ENCODE measurements at places on chromosomes 3 and 15.

- no peak for DNase-seq
These were observed 24.0 kb upstream of the AADAC start for GRCh38 chr3:151789853-151790463.

DNA sequence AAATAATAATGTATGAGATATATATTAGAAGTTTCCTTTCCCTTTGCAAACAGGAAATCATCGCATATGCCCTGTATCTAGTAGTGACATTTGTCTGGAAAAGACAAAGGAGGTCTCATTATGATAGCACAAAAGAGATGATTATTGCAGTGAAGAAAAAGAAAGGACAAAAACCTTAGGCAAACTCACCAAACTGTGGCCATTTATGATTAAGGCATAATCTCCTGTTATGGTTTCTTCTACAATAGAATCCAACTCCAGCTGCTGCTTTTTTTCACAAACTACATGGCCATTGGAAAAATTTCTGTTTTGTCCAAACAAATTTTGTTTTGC is 218.2 kb downstream of the ATP8B4 start:
- no peak for DNase-seq

DNA sequence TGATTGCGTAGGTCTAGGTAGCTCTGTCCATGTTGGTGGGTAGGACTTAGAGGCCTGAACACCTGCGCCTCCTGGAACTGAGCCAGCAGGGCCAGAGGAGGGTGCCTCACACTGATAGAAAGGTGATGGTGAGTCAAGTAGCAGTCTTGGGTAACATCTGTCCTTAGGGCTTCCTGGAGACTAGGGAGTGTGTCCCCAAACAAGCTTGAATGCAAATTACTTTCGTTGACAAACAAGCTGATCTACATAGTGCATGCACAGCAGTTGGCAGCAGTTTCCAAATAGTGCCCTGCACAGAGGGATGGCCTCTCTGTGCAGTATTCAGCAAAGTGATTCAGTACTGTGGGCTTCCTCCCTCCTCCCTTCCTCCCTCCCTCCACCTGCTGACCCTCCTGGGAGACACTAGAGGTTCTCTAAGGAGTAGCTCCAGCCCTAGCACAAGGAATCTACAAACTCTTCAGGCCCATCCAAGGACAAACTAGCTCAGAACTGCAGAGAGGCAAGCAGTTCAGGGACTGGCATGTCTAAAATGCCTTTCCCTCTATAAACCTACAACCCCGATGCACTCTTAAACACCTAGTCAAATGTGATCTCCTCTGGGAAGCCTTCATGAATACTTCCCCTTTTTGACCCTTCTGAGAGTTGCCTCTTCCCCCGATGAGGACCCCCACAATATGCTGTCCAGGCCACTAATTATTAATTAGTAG is 61.0 kb downstream of the TLE3 start:
- no peak for DNase-seq

GRCh38 chr3:31610700-31611275 is 78.1 kb downstream of the STT3B start:
- DNase-seq, result no peak

DNA sequence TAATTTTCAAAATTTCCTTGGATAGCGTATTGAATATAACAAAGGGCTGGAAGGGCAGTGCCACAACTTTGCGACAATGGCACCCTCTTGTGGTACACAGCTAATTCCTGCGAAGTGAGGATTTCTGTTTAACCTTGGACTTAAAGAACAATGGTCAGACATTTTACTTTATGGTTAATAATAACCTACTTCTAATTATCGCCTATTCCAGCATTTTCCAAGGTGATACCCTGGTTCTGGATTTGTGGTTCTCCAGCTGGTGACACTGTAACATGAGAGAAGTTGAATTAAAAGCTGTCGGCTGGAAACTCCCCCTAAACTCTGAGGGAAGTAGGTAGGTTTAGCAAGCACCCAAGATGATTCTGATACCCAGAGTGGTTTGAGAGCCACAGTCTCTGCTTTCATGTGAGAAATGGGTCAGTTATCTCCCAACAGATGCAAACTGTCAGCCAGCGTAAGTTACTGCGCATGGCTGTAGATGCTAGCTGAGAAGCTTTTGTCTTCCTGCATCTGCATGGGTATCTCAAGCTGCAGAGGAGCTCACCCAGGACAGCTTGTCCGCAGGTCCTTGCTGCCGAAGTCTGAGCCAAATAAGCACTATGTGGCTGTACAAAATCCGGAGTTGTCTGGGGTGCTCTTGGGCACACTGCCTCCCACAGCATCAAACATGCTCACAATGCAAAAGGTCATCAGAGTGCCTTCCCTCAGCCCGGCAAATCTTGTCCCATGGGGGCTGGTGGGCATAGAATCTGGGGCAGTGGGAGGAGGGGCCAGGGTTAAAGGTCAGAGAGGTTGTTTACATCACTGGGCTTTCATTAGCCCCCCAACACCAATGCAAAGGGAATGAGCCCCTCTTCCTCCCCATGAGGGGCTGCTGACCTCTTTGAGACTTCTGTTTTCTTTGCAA is 6.6 kb upstream of the CHSY1 start:
- DNase-seq, result peak; percentile 54

DNA sequence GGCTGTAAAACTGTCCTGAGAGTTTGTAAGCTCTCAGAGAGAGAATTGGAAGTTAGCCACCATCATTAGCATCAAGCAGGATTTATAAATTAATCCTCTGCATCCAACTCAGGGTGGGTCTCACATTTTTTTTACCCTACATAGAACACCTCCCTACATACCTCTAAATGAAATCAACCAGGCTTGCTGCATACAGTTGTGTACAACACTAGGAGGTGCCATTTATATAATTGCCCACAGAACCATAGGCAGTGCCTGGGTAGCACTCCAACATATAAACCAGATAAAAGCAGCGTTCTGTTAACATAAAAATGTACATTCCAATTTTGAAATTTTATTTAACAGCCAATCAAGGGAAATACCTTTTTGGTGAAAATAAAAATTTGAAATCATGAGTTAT is 48.2 kb upstream of the SELENOK start:
- DNase-seq, result no peak
